ENCODE measurements at places on chromosomes 7 and 10.

- DNase-seq: no peak
These were observed 81.4 kb upstream of the EMX2 start for GRCh38 chr10:117460846-117461765.

- DNase-seq: no peak
These were observed 338.0 kb upstream of the KIAA1217 start for GRCh38 chr10:23870651-23871610.

- no peak for DNase-seq
These were observed 377.8 kb downstream of the SFMBT2 start for GRCh38 chr10:7033031-7033430.

GRCh38 chr7:90833443-90833842 is 237.3 kb downstream of the CDK14 start:
- no peak for DNase-seq
